AG10803 (cell line): ENCODE measurements at places on chromosomes 4 and X.

DNA sequence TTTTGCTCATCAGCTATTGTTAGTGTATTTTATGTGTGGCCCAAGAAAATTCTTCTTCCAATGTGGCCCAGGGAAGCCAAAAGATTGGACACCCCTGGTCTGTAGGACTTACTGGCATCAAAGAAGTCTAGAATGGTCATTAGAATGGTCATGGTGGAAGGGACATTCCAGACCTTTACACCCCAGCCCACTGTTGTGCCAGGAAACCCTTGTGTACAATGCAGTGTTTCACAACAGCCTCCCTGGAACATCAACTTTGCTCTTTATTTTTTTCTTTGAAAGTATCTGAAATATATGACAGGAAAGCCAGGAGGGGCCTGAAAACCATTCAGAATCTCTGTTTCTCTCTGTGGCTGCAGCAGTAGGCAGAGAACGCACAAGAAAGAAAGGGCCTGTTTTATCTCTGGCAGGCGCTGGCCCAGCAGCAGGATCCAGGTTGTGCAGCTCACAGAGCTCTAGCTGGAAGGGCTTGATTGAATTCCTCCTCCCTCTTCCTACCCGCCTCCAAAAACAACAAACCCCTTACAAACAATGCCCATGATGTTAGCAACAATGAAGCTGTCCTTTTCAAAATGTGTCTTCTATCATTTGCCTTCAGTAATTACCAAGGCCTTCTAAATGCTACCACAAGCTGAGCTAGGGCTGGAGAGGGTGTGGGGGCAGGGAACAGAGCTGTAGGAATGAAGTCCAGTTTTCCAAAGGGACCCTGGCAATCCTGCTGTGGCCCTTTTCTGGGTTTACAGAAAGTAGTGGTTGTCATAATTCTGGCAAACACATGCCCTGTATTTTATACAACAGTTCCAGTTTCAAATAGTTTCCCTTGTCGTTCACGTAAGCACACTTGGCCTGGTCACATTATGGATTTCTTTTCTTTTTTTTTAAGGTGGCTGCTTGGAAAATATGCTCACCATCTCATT lies 32.3 kb upstream of the TFDP3 start:
- no peak for DNase-seq

GRCh38 chrX:13068651-13069050 lies 24.2 kb upstream of the FAM9C start:
- no peak for DNase-seq

- no peak for DNase-seq
Measured at GRCh38 chrX:133674726-133675470, 259.6 kb upstream of the GPC4 start.

GRCh38 chr4:113677325-113677724 lies 84.2 kb downstream of the CAMK2D start:
- DNase-seq: no peak

- DNase-seq: no peak
Measured at GRCh38 chr4:124433500-124433899, 279.0 kb downstream of the ANKRD50 start.

DNA sequence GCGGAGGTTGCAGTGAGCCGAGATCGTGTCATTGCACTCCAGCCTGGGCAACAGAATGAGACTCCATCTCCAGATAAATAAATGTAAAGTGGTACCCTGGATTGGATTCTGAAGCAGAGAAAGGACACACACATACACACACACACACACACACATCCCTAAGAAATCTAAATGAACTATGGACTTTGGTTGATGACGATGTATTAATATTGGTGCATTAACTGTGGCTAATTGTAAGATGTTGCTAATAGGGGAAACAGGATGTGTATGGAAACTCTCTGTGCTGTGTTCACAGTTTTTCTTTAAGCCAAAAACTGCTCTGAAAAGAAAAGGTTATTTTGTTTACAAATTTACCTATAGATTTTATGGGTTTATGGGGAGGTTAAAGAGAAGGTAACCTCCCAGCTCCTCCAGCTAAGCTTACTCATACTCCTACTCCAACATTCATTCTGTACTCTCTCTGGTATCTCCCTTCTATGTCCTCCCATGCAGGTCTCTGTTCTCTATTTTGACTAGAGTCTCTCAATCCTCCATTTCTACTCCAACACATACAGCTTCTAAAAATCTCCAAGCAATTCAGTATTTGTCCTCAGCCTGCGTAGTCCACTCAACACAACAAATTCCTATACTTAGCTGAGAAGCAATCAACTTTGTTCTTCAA lies 46.5 kb upstream of the RELL1 start:
- DNase-seq: no peak

GRCh38 chrX:65696613-65697012 lies 29.2 kb downstream of the MSN start:
- no peak for DNase-seq

DNA sequence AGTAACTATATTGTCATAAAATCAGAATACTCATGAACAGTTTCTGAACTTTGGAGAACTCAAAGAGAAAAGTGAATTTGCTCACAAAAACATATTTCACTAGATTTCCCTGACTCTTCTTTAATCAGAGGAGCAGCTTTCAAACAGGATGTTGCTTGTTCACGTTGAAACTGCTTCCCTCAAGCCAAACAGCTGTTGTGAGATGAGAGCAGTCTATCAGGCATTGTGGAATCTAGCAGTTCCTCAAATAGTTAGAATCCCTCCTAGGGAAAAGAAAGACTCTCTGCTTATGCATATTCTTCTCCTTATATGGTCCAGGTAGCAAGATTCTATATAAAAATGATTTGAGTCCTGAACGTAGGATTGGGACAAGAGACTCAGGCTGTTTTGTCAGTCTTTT lies 1012.1 kb downstream of the FAM133A start:
- DNase-seq: no peak

- peak; percentile 8 for DNase-seq
Measured at GRCh38 chrX:115367951-115368350, 78.4 kb downstream of the LUZP4 start.
